ENCODE measurements at places on chromosomes 12 and 14.

- peaks cover under 1% of the 10 kb centered on the region for H3K27me3 ChIP-seq
- H3K4me1 ChIP-seq: no peaks in the 10 kb centered on the region
- no peak for DNase-seq
- no peak overlapping the region for H3K27ac ChIP-seq
Measured at GRCh38 chr14:54686219-54686870, 119.4 kb downstream of the SAMD4A start.

GRCh38 chr12:89412665-89413064 is 60.4 kb upstream of the DUSP6 start:
- DNase-seq: no peak
- H3K27ac ChIP-seq: no peak overlapping the region
- H3K4me1 ChIP-seq: peaks cover 7% of the 10 kb centered on the region
- peaks cover under 1% of the 10 kb centered on the region for H3K36me3 ChIP-seq
- no peaks in the 10 kb centered on the region for H3K27me3 ChIP-seq
- H3K4me3 ChIP-seq: no peak overlapping the region

- H3K36me3 ChIP-seq: no peaks in the 10 kb centered on the region
- no peak for DNase-seq
- H3K27me3 ChIP-seq: peaks cover 41% of the 10 kb centered on the region
- peaks cover 29% of the 10 kb centered on the region for H3K4me1 ChIP-seq
- no peak overlapping the region for H3K4me3 ChIP-seq
- no peak overlapping the region for H3K27ac ChIP-seq
Measured at GRCh38 chr14:52076334-52076733, 7.5 kb upstream of the NID2 start.

DNA sequence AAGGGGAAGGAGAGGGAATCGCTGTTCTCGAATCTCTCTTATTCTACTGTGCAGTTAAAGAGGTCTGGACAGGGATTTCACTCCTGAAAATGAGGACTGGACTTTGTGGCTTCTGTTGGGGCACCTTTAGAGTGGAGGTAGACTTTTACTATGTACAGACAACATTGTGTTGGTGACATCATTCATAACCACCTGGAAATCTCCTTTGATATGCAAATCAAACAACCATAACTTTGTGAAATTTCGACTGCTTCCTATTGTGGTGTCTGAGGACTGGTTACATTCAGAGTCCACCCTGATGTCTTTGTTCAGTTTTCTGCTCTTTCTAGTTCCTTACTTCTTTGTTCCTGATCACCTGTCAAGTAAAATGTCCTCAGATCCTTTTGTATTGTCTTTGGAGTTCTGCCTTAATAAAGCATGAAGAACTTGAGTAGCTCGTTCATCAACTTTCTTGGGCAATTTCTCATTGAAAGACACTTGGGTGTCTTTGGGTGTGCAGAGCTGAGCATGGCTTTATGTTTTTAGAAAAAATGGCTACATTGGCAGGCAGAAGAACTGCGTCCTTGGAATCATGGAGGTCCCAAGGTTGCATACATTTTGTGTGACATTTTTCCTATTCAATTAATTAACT is 29.8 kb downstream of the LRRK2 start:
- H3K36me3 ChIP-seq: no peaks in the 10 kb centered on the region
- no peak for DNase-seq
- no peaks in the 10 kb centered on the region for H3K27me3 ChIP-seq
- no peaks in the 10 kb centered on the region for H3K4me1 ChIP-seq
- H3K27ac ChIP-seq: peak overlapping the region; percentile 70

All from type B pancreatic cell (in vitro differentiated cells).